Hepatic stellate cell (primary cell): ENCODE measurements at places on chromosomes 5 and 9.

DNA sequence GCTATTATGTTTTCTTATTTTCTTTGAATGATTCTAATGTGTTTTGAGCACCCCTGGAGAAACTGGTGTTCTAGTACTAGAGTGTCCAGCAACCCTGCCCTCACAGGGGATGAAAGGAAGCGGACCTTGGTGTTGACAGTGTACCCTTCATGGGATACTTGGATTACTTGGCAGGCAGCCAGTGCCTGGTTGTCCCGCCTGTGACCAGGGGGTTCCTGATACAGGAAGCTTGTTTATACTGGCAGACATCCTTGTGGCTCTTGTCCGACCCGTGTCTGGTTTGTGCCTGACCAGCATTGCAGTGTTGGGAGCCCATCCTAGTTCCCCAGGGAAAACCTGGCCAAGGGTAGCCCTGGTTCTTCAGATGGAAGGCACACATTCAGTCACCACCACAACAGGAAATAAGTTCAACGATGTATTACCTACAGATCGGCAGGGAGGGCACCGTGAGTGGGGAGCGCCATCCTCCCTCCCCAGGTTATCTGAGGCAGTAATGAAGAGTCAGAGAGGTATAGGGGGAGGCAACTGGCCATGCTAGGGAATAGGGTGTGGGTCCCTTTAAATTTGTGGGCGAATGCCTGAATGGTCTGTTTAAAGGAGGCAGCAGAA is 47.3 kb downstream of the CACNA1B start:
- DNase-seq = no peak

- DNase-seq = peak; percentile 17
These were observed 48.5 kb upstream of the RLN1 start for GRCh38 chr9:5388026-5388819.

DNA sequence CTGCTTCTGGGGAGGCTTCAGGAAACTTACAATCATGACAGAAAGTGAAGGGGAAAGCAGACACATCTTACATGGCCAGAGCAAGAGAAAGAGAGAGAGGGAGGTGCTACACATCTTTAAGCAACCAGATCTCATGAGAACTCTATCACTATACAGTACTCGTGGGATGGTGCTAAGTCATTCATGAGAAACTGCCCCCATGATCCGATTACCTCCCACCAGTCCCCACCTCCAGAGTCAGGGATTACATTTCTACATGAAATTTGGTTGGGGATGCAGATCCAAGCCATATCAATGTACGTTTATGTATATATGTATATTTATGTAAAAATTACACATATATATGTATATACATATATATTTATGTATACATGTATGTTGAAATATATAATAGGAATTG is 54.4 kb upstream of the CCDC112 start:
- DNase-seq = no peak

- DNase-seq = no peak
These were observed 282.9 kb downstream of the ARHGAP26 start for GRCh38 chr5:143052967-143053682.

GRCh38 chr5:173969167-173970049 is 19.6 kb upstream of the C5orf47 start:
- peak; percentile 76 for DNase-seq

DNA sequence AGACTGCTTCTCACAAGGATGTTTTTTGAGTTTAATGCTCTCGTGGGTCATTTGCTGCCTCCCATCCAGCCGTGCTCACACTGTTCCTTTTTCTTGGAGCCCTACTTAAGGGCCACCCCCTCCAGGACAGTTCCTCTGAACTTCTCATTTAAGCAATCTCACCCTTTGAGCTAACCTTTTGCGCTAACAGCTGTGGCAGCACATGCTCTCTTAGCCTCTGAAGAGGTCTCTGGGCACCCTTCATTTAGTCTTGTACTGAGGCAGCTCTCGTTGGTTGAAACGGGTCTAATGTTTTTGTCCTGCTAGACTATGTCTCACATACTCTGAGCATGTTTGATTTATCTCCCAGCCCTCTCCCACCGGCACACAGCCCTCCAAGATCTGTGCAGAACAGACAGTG is 11.8 kb downstream of the ALDH1B1 start:
- no peak for DNase-seq

DNA sequence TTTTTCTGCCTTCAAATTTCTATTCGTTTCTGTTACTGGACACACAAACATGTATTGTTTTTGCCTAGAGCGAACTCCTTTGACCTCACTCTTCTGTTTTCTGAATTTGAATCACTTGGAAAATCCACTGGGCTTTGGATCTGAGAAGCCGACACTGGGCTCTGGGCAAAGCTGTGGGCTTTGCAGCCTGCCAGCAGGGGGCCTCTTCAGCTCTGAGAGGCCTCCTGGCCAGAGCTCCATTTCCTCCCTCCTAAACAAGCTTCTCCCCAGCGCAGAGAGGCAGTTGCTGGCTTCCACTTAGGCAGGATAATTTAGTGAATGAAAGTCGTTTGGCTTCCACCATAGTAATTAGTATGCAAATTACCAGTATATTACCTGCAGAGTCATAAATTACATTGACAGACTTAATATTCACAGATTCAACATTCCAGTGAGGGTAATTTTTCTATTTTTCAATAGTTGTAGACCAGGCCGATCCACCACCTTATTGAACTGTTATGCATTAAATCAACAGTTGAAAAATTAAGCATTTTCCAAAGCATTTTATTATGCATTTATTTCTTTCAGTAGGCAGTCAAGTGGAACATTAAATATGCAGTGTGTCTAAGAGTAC is 104.0 kb upstream of the ZNF366 start:
- peak; percentile 50 for DNase-seq

DNA sequence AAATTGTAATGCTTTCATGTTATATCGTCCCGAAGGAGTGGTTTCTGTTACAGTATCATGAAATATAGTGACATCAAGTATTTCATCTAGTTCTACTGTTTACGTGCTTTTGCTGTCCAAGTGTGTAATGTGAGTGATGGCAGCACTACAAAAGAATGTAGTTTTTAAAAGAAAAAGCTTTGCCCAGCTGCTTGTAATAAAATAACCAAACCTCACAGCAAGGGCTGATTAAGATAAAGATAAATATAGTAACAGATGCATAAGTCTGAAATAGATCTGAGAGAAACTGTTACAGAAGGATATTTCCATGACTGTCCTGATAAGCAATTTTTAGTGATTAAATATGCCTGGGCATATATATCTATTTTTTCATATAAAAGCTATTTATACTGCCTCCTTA is 106.4 kb downstream of the AUH start:
- peak; percentile 59 for DNase-seq
